HT-29 (cell line): ENCODE measurements at places on chromosomes 2 and 18. TPM values are rescaled to one million over a fixed set of nuclear protein-coding genes. Genes with fewer than 3 reads are reported as not detected.

Gene GPR39
- total RNA-seq = 17.0 and 18.0 TPM in 2 replicates

DNA sequence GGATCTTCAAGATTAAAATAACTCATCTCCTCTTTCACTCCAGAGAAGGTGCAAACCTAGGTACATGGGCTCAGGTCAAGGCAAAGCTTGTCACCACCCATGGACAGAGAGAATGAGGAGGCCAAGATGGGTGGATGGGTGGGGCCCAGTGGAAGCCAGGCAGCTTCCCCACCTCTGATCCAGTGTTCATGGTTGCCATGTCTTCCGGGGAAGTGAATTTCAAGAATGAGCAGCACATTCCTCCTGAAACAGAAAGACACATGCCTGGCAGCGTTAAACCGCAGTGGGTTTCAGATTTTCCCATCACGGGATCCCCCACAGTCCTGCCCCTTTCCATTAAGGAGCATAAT lies 301.7 kb downstream of the EIPR1 start:
- DNase-seq = no peak

Gene ARPC2
- total RNA-seq = 220 and 244 TPM in 2 replicates

DNA sequence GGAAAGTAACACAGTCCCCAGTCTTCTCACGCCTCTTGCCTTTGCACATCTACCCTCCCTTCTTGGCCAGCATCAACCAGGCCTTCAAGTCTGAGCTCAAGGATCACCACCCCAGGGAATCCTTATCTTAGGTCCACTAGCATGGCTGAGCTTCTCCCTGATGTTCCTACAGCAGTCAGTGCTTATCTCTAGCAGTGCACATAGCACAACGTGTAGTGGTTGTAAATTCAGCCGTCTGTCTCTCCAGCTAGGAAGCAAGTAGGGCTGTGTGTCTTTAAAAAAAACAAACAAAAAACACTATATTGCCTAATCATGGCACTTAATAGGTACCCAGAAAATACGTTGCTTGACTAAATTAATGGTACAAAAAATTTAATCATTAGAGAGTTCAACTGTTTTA lies 29.2 kb downstream of the KCNG3 start:
- DNase-seq = no peak

- no peak for DNase-seq
Observed at GRCh38 chr2:225510796-225511195, 111.3 kb downstream of the NYAP2 start.

- DNase-seq = no peak
Observed at GRCh38 chr18:59737776-59738300, 40.6 kb upstream of the CCBE1 start.
